PC-9 (cell line): ENCODE measurements at places on chromosomes 16 and 17. TPM values are rescaled to one million over a fixed set of nuclear protein-coding genes. Genes with fewer than 3 reads are reported as not detected.

DNA sequence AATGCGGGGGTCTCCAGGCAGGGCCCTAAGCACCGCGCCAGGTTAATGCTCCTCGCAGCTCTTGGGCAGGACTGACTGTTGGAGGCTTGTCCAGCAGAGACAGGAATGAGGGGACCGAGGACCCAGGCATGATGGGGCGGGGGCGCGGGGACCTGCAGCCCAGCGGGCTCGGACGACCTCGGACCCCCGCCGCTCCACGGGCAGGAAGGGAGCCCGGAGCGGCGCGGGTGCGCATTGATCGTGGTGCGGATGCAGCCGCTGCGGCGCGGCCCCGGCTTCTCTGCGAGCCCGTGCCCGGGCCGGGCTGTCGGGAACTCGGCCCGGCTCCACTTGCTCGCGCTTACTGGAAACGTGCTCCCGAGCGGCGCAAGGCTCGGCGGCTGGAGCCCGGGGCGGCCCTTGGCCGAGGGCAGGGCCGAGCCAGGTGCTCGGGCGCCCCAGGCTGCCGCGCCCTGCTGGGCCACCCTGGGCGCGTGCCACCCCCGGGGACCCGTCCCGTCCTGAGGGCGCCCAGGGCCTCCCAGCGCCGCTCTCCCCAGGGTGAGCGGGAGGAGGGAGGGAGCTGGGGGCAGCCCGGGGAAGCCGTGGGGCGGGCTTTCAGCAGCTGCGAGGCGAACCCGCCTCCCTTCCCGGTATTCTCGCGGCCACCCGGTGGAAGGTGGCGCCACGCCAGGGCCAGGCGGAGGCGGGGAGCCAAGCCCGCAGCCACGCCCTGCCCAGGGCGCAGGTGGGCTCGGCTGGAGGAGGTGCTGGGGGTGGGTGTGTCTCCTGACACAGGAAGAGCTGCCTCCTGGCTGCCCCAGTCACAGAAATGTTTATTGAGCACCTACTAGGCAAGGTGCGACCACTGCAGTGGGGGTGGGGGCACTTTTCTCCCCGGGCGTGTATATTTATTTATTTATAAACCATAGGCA, 45.9 kb downstream of the SOCS3 start:
- peak; percentile 75 for DNase-seq

DNA sequence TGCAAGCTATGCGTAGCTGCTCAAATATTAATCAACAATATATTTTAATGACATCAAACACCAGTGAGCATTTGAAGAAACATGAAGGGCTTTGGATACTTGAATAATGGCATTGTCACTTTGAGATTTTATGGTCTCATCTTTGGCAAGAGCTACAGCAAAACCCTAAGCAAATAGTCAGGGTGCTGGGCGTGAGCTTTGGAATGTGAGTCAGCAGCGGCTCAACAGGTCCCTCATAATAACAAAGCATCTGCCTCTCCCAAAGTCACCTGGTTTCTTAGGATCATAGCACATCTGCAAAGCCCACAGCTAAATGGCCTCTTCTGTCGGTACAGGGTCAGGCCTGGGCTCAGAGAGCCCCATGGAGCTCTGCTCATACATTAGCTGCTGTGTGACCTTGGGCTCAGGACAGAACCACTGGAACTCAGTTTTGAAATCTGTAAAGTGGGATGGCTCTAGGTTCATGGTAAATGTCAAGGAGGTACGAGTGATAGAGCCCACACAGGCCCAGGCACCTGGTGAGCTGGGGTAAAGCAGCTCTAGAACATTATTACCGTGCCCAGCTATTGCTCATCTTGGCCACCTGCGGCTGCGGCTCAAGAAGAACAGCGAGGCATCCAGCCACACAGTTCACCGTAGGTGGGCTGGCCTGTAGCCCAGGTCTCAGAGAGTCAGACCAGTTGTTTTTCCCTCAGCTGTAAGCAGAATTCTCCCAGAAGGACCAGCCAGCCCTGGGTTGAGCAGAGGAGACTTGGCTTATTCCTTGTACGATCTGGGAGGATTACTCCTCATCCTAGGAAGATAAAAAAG, 544.5 kb upstream of the CDH11 start:
- no peak for DNase-seq

GRCh38 chr17:17700251-17700969, 19.2 kb downstream of the RAI1 start:
- DNase-seq = no peak

DNA sequence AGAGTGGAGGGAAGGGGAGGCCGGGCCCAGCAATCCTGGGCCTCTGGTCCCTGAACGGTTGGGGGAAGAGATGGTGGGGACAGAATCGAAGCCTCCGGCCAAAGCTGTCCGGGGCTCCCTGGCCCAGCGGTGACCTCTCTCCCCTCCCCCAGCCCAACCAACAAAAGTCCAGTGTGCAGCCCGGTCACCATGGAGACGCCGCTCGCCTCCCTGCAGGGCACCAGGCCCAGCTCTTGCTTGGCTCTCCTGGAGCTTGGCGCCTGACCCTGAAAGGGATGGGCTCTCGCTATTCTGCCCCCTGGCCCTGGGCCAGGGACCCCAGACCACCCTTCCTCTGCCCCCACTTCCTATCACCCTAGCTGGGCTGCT, 1.3 kb downstream of the METRN start:
- DNase-seq = peak; percentile 56

DNA sequence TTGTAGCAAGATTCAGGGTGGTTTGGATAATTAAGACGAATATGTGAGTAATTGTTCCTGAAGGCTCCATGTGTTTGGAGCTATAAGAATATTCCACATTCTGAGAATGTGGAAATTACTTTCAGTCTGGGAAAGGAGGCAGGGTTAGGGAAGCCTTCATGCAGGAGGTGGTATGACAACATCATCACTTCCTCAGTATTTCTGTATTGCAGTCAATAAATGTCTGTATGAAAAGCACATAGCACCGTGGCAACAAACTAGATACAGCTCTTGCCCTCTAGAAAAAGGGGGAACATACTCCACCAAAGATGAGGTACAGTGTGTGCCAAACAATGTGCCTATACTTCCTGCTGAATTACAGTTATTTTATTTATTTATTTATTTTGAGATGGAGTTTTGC, 26.1 kb upstream of the DHRS7B start:
- no peak for DNase-seq

DNA sequence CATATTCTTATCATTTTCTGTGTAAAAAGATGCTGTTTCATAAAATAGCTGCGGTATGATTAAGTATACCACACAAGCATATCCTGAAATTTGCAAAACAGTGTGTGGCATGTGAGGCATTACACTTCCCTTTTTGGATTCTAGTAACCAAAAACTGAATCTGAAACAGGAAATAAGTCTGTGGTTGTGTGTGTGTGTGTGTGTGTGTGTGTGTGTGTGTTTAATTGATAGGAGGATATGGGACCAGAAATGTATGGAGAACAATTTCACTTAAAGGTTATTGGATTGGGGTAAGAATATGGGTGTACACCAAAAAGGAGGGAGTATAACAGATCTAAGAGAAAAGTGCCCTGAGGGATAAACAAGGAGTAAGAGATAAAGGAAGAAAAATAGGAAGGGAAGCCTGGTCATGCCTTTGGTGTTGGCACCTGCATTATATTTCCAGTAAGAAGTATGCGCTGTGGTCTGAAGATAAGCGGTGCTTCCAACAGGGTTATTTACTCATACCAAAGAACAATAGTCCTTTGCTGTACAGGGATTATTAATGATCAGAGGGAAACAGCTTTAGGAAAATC, 4.0 kb downstream of the LYRM1 start:
- DNase-seq = peak; percentile 44

DNA sequence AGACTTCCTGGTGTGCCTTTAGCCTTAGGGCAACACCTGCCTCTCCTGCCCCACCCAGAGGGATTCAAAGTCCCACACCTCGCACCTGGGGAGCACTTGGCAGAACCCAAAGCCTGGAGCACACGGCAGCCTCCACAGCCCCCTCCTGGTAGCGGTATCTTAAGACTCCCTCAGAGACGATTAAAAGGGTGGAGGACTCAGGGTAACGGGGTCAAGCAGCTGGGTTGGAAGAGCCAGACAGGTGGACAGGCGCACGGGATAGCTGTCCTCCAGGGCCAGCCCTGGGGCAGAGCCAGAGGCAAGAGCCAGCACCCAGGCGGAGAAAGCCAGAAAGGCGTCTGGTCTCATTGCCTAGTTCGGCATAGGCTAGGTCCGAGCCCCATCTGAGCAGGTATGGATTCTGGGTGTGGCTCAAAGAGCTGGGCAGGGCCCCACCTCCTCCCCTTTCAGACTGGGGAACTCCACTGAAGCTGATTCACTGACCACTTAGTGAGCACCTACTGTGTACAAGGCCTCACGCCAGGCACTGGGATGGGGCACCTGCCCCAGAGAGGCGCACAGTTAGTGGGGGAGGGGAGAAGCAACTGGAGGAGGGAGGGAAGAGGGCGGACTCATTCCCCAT, 55.0 kb upstream of the MEAK7 start:
- no peak for DNase-seq

The KRT28 gene
- total RNA-seq = not detected in 2 replicates

- no peak for DNase-seq
Measured at GRCh38 chr16:15466886-15467781, 32.7 kb downstream of the BMERB1 start.

The ASB16 gene
- not detected in 2 replicates for total RNA-seq

The AXIN1 gene
- total RNA-seq = 42.0 and 51.2 TPM in 2 replicates

The FZD2 gene
- 50.5 and 61.8 TPM in 2 replicates for total RNA-seq
